ENCODE measurements at places on chromosomes 2 and 18. TPM values are rescaled to one million over a fixed set of nuclear protein-coding genes. Genes with fewer than 3 reads are reported as not detected.

DNA sequence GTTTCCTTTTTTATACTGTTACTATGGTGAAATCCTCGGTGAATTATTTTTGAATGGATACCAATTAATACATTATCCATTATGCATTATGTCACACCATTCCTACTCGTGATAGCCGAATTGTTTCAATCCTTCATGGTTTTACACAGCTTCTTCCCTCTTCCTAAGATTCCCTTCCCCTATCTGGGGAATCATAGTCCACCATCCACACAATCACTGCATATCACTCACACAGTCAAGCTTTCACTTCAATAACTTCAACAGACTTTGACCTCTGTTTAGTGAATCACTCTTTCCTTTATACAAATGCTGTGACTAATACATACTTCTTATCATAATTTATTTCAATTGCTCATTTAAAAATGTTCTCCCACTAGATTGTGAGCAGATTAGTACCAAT, 1108.1 kb upstream of the LRRTM1 start:
- no peak for DNase-seq

DNA sequence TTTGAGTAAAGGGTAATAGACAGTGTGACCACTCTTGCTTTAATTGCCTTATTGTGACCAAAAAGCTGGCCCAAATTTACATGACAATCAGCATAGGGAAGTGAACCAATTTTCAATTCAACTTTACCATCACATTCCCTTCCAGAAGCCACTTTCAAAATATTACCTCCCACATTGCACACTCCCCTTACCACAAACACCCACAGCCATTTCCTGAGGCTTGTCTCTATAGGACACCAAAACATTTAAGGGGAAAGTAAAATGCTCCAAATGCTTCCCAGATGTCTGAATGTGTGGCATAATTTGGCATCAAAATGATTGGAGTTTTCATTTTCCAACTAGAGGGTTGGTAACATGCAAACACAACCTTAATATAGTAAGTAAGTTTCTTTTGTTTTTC, 616.1 kb downstream of the SLC4A3 start:
- peak; percentile 71 for DNase-seq

- DNase-seq = no peak
Measured at GRCh38 chr2:218834685-218835084, 3.1 kb upstream of the PRKAG3 start.

GRCh38 chr2:19362094-19362754, 3.8 kb upstream of the OSR1 start:
- no peak for DNase-seq

DNA sequence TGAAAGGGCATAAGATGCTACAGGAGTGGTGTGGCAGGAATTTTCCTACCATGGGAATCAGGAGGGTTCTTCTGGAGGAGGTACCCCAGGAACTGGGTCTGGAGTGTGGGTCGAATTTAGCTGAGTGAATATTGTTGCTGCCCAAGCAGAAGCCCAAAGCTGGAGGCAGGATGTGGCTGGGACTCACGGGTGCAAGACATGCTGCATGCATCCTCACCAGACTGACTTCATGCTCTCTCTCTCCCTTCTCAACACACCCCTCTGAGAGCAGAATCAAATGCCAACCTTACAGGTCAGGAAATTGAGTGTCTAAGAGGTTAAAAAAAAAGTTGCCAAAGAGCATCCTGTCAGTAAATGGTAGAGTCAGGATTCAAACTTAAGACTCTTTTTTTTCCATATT, 78.8 kb upstream of the TTC39C start:
- no peak for DNase-seq

DNA sequence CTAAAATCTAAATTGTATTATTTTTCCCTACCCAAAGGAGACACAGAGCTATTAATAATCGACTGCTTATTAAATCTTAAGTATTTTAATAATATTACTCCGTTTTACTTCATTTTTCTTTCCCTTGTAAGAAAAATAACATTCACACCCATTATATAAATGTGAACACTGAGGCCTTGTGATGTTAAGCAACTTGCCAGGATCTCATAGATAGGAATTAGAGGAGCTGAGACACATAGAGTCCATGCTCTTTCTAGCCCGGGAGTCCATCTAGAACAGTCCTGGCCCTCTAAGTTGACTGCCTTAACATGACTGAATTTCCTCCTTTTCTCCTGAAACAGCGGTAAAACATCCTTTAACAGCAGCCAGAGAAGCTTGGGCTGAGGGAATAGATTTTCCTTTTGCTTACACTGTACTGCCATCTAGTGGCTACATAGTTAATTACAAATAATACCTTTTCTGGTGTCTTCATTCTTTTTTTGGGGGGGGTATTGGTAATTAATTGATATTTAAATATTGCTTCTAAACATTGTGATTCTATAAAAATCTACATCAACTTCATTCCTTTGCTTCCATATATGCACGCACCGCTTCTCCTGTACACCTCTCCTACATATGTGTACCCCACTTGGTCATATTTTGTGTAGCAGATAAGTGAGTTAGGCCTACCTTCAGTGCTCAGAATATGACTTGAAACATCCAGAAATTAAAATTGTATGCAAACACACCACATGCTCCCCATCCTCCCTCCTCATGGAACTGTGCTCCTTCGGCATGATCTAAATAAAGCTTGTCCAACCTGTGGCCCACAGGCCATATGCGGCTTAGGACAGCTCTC, 125.8 kb upstream of the HNMT start:
- peak; percentile 58 for DNase-seq

Gene SH3RF3
- 1.2 TPM for polyA plus RNA-seq

Measured in cardiac muscle cell (in vitro differentiated cells and primary cell).